ENCODE measurements at places on chromosomes 16 and 17. TPM values are rescaled to one million over a fixed set of nuclear protein-coding genes. Genes with fewer than 3 reads are reported as not detected.

The ADGRG1 gene
- 21.1 TPM for total RNA-seq

The GNAO1 gene
- total RNA-seq, result under 0.01 TPM

The CNGB1 gene
- under 0.01 TPM for total RNA-seq

The SMTNL2 gene
- total RNA-seq, result not detected

The TBC1D3L gene
- total RNA-seq, result 3.1 TPM

The TEKT5 gene
- 0.53 TPM for total RNA-seq

DNA sequence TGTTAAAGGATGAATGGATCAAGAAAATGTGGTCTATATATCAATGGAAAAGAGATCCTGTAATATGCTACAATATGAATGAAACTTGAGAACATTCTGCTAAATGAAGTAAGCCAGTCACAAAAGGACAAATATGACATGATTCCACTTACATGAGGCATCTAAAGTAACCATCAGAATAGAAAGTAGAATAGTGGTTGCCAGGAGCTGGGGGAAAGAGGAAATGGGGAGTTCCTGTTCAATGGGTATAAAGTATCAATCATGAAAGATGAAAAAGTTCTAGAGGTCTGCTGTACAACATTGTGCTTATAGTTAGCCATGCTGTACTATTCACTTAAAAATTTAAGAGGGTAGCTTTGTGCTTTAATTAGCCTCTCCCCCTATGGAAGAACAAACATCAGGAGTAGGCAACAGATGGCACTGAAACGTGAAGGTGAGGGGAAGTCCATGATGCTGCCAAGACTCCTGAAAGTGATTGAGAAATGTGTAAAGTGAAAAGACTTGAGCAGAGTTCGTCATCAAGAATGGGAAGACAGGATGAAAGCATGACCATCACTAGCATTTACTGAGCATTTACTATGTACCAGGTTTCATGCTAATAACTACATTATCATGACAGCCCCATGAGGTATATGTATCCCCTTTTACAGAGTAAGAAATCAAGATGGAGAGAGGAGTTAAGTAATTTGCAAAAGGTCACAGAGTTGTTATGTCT lies 167.2 kb downstream of the CYB561 start:
- peak; percentile 31 for DNase-seq

DNA sequence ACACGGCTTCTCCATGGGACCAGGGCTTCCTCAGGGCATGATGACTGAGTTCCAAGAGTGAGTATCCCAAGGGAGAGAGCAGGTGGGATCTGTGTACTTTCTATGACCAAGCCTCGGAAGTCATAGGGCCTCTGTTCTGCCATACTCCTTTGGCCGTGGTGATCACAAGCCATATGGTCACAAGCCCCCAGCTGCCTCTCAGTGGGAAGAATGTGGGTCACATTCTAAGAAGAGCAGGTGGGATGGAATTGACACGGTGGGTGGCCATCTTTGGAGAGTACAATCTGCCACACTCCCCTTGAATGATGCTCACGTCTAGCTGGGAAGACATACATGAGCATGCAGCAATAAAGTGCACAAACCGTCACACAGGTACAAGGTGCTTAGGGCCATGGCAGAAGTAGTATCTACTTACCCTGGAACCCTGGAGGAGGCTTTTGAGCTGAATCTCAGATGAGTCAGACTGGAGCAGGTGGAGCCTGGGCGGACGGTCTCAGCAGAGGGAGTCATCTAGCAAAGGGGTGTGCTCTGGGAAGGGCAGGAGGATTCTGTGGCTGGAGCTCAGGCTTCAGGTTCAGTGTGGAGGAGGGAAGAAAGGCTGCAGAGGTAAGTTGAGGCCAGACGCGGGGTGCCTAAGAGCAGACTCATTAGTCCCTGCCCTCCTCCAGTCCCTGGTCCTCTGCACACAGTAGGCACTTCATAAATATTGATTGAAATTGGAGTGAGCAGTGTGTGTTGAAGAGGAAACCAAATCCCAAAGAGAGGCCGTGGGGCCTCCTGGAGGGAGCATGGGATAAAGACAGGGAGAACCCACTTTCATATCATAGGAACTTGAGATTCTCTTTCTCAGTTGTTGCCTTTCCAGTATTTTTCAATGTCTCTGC lies 26.6 kb downstream of the GOSR2 start:
- DNase-seq, result peak; percentile 65

DNA sequence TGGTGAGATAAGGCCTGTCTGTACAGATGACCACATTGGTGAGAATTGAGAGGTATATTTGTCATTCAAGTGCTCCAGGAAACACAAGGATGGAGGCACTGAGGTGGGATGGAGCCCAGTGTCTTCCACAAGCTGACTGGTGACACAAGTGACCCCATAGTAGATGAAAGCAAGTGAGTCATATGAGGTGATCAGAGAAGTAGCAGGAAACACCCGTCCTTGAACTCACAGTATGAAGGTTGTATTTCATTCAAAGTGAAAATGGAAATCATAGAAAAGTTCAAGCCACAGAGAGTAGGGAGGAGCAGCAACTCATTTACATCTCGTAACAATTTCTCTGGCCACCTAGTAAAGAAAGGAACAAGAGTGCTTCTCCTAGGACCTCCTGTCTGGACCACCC lies 609.8 kb downstream of the HS3ST4 start:
- no peak for DNase-seq

DNA sequence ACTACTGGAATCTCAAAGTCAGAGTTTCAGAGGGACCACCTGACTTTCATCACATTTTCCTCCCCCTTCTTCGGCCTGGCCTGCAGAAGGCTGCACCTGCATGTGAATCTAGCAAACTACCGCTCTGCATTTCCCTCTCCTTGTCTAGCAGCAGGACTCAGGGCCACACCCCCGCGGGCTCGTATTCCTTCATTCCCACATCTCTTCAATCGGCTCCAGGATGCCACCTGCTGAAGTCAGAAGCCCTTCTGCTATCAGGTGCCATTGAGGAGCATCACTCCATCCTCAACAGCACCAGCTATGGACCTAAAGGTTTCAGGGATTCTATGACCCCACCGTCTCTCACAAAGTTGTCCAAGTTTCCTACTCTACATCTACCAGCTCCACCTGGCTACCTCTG lies 169.5 kb downstream of the VPS53 start:
- no peak for DNase-seq

DNA sequence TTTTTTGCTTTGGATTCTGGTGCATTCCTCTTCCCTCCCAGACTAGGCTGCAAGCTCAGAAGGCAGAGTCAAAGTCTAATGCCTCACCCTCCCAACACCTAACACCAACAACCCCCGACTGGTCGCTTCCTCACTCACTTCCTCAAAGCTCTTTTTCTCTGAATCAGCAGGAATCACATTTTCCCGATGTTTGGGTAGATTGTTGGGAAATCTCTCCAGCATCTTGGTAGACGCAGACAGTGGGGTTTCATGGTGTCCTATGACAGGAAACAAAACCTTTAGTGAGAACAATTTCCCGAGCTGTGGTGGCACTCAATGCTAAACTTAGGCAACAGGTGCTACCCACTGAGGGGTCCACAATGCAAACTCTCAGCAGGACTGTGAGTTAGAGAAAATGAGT lies 39.9 kb upstream of the ICAM2 start:
- DNase-seq, result no peak

- DNase-seq, result peak; percentile 40
Measured at GRCh38 chr17:3535253-3535995, 22.2 kb downstream of the TRPV3 start.

DNA sequence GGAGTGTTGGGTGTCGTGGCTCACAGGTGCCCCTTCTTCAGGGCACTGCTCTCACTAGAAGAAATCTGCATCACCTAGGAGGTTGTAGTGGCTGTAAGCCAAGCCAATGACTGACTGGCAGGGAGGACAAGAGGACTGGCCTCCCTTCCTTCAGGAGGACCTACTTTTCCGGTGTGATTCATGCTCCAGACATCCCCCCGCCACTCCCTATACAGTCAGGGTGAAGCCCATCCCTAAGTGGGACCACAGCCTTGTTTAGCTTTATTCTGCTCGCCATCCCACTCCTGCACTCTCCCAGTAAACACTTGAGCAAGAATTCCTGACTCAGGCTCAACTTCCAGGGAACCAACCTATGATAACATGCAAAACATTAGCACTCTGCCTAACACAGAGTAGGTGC lies 67.0 kb downstream of the PLCG2 start:
- peak; percentile 47 for DNase-seq

GRCh38 chr17:15648386-15648785 lies 28.9 kb upstream of the FBXW10B start:
- DNase-seq, result no peak

DNA sequence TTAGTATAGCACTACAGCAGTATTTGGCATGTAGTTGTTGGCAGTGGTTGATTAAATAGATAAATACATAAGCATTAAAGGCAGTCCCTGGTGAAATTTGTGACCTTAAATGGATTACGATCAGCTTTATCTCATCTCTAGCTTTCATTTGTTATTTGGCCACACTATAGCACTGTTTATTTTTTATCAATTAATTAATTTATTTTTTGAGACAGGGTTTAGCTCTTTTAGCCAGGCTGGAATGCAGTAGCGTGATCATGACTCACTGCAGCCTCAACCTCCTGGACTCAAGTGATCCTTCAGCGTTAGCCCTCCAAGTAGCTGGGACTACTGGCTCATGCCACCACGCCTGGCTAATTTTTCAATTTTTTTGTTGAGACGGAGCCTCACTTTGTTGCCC lies 18.7 kb upstream of the ARHGAP17 start:
- DNase-seq, result no peak

- DNase-seq, result no peak
Measured at GRCh38 chr16:31568577-31569359, 41.1 kb downstream of the AHSP start.

- DNase-seq, result no peak
Measured at GRCh38 chr17:17778308-17779014, 58.3 kb downstream of the SREBF1 start.

- DNase-seq, result peak; percentile 30
Measured at GRCh38 chr17:75260641-75261335, 618 bp downstream of the GGA3 start.

DNA sequence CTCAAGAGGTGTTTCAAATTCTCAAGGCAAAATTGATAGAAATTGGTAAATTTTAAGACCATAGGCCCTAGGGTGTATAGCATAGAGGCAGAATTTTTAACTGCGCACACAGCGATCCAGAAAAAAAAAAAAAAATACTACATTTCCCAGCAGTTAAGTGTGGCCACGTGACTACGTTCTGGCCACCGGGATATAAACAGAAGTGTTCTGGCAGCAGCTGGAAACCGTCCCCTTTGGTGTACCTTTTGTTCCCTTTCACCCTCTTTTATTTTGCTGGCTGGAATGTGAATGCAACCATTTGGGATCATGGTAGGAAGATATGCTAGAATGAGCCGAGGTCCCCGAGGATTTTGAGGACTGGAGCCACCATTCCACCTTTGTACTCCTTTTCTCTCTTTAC lies 52.7 kb upstream of the AKAP1 start:
- DNase-seq, result no peak

DNA sequence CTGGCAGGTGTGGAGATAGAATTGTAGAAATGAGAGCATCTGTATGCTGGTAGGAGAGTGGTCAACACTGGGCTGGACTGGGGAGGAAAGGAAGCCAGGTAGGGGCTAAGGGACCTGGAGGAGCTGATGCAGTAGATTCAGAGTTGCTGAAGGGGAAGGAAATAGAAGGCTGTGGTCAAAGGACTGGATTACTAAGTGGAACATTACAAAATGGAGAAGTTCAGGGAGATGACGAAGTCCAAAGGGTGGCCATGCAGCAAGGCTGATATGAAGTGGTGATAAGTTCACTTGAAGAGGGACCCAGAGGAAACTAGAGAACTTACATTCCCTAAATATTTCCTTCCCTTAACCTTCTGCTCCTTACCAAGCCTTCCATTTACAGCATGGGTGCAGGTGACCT lies 8.6 kb upstream of the CCL2 start:
- DNase-seq, result no peak

DNA sequence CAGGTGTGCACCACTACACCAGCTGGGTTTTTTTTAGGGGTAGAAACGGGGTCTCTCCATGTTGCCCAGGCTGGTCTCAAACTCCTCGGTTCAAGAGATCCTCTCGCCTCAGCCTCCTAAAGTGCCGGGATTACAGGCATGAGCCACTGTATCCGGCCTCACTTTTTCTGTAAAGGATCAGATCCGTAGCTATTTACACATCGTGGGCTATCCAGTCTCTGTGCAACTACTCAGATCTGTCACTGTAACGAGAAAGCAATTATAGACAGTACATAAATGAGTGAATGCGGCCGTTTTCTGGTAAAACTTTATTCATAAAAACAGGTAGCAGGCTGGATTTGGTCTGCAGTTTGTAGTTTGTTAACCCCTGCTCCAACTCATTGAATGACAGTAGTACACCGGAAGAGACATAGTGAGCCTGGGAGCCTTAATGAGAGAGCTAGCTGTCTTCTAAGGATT lies 44.5 kb downstream of the VMP1 start:
- no peak for DNase-seq

DNA sequence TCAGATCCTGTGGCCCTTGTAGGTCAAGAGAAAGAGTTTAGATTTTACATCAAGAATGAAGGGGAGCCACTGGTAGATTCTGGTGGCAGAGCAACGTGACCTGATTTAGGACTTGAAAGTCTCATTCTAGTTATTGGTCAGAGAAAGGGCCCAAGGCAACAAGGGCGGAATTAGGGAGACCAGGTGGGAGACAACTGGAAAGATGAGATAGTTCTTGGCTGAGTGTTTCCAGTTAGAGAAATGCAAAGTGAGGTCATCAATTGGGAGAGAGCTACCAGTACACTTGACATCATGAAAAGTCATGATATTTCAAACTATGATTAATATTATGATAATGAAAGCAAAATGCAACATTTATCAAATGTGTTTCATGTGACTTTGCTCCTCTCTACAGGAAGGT lies 147.2 kb upstream of the FAM20A start:
- DNase-seq, result no peak

- no peak for DNase-seq
Measured at GRCh38 chr17:17523001-17523730, 27.0 kb upstream of the RASD1 start.

GRCh38 chr16:4510747-4511426 lies 27.7 kb downstream of the CDIP1 start:
- no peak for DNase-seq
